Gastroesophageal sphincter (tissue), 4 donors: ENCODE measurements at places on chromosomes 1 and 21.

DNA sequence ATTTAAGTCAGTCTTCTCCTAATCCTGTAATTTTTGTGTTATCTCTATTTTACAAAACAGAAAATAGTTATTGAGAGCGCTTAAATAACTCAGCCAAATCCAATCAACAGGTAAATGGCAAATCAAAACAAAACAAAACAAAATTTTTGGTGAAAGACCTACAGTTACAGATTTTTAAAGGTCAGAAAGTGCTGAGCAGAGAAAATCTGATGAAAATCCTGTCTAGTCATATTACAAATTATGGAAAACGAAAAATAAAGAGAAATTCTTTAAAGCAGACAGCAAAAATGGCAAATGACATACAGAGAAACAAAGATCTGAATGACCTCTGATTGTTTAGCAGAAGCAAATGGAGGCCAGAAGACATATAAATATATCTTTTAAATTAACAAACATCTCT, 482.4 kb downstream of the PCP4 start:
- ATAC-seq = no peak

DNA sequence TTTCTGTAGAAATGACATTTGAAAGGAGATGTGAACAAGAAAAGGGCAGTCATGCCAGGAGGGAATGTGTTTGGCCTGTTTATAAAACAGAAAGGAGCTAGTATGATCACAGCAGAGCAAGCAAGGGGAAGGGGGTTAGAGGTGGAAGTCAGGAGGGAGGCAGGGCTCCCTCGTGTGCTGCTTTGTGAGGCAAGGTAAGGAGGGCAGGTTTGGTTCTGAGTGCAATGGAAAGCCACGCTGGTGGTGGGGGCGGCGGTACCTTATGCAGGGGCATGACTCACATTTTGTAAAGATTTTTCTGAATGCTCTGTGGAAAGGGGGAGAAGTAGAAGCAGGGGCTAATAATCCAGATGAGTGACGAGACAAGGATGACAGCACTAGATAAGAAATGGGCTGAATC, 197.5 kb upstream of the C8B start:
- ATAC-seq = no peak

DNA sequence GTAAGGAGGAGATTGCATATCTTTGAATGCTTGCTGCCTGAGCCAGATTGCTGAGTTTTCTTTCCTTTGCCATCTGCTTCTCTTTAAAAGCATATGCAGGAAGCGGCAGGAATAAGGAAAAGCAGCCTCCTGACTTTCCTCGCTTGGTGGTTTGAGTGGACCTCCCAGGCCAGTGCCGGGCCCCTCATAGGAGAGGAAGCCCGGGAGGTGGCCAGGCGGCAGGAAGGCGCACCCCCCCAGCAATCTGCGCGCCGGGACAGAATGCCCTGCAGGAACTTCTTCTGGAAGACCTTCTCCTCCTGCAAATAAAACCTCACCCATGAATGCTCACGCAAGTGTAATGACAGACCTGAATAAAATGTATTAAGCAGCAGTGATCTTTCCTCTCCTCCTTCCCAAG, 1.5 kb downstream of the CORT start:
- ATAC-seq = no peak

DNA sequence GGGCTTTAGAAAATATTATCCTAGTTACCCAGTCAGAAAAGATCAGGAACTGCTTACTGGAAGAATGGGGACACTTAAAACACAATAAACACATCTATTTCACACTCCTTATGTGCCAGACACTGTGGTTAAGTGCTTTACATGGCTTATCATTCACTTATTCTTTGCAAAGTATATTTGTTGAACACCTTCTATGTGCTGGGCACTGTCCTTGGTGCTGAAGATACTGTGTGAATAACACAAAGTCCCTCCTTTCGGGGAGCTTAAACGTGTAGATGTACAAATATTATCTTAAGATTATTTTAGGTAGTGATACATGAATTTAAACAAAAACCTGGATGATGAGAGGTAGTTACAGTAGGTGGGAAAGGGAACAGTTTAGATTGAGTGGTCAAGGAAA, 169.3 kb downstream of the ST6GALNAC5 start:
- ATAC-seq = no peak

GRCh38 chr1:167251472-167251871, 30.8 kb downstream of the POU2F1 start:
- ATAC-seq = no peak

GRCh38 chr1:205525495-205526285, 21.2 kb downstream of the CDK18 start:
- ATAC-seq = no peak

- no peak for ATAC-seq
These were observed 7.9 kb upstream of the KAZN start for GRCh38 chr1:14590411-14591180.

GRCh38 chr1:156703741-156704140, 1.6 kb downstream of the CRABP2 start:
- no peak for ATAC-seq

DNA sequence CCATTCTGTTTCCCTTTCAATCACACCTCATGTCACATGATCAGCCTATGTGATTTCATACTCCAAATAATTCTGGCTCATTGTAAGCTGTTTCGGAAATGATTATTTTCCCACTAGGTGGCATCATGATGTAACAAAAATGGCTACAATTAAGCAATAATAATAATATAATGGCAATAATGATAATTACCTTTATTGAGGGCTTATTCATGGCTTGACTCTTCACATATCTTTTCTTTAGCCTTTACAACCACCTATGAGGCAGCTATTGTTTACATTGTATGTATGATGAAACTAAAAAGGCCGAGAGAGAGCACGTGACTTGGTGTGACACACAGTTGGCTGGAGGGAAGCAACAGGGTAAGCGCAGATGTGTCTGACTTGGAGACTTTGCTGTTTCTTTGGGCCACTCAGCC, 12.5 kb upstream of the KPRP start:
- ATAC-seq = no peak

- no peak for ATAC-seq
These were observed 144.0 kb downstream of the KCNH1 start for GRCh38 chr1:210989905-210990304.

DNA sequence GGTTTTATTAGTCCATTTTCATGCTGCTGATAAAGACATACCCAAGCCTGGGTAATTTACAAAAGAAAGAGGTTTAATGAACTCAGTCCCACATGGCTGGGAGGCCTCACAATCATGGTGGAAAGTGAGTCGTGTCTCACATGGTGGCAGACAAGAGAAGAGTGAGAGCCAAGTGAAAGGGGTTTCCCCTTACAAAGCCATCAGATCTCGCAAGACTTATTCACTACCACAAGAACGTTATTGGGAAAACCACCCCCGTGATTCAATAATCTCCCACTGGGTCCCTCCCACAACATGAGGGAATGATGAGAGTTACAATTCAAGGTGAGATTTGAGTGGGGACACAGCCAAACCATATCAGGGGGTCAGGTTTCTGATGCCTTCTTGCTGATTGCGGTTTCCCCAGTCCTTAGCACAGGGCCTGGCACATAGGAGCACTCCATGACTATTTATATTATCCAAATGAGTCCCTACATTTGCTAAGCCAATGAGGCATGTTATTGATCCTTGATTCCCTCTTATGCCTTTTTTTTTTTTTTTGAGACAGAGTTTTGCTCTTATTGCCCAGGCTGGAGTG, 35.3 kb upstream of the PAXBP1 start:
- no peak for ATAC-seq

DNA sequence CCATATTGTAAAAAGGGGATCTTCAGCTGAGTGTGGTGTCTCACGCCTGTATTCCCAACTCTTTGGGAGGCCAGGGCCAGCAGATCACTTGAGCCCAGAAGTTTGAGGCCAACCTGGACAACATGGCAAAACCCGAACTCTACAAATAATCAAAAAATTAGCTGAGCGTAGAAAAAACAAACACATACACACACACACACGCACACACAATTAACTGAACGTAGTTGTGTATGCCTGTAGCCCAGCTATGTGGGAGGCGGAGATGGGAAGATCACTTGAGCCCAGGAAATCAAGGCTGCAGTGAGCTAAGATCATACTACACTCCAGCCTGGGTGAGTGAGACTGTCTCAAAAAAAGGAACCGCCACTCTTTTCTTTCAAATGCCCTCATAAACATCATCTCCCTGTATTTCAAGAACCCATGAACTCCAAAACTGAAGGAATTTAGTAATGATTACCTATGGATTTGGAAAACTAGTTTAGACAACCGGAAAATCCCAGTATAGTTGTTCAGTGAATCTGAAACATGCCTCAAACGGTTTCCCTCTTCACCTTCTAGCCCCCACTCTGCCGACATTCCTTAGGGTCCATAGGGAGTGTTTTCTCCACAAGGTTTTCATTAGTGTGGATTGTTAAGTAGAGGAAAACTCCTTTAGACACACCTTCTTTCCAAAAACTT, 4.5 kb downstream of the TXNIP start:
- ATAC-seq = no peak

DNA sequence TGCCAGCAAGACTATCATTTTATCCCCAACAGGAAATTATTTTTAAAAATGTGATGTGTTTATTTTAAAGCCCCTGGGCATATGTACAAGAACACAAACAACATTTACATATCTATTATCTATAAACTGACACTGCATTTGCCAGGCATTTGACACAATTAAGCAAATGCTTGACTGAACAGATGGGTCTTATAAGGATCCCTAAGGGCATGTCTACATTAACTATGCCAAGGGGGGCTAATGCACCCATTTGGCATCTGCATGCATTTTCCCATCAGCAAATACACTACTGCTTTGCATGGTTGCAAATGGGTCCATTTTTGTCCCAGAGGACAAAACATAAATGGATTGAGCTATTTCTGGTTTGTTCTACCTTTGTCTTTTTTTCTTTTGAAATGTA, 884.8 kb upstream of the B3GALT2 start:
- ATAC-seq = no peak

DNA sequence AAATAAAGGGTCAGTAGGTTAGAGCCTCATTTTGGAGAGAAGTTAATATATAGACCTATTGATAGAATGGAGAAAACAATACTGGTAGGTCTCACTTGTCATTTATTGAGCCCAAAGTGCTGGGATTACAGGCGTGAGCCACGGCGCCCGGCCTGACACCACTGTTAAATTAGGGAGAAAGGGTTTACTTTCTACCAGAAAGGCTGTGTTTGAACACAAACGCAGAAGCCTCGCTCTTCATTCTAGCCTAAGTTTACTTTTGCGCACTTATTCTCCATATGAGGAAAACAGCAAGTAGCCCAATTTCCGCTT, 710 bp upstream of the PRPF3 start:
- ATAC-seq = no peak

DNA sequence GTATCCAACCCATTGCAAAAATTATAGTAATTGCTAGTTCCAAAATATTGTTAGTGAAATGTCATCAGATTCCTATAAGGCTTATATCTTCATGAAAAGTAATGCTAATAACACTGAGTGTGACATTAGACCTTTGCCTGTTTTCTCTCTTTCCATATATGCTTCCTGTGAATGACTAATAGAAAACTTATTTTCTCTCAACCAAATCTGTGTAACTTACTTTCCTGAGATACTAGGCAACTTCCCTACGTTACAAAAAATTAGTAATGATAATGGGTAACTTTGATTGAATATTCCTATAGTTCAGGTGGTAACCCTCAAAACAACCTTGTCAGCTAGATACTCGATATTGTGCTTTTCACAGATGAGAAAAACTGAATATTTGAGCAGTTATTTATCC, 124.2 kb upstream of the HNRNPU start:
- no peak for ATAC-seq

DNA sequence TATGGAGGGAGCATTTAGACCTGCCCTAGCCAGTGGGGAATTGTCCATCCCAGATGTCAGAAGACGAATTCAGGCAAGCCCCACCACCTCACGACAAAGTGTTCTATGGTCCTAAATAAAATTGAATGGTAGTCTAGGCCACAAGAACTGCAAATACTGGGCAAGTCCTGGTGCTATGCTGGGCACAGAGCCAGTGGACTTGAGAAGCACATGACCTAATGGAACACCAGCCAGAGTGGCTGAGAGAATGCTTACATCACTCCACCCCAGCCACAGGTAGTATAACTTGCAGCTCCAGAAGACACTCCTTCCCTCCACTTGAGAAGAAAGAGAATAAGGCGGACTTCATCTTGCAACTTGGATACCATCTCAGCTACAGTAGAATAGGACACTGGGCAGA, 567.3 kb upstream of the CXADR start:
- ATAC-seq = no peak

- no peak for ATAC-seq
These were observed 8.1 kb upstream of the PRDM16 start for GRCh38 chr1:3060601-3061551.
